ENCODE measurements at places on chromosomes 7 and 10. TPM values are rescaled to one million over a fixed set of nuclear protein-coding genes. Genes with fewer than 3 reads are reported as not detected.

The CLDN3 gene
- 11.0 TPM for total RNA-seq

- no peak for DNase-seq
These were observed 12.2 kb downstream of the PRKCQ start for GRCh38 chr10:6567884-6568283.

GRCh38 chr10:86439544-86439943 is 72.9 kb upstream of the GRID1 start:
- DNase-seq: peak; percentile 56

GRCh38 chr7:30888747-30889146 is 22.9 kb upstream of the AQP1 start:
- DNase-seq: peak; percentile 39

DNA sequence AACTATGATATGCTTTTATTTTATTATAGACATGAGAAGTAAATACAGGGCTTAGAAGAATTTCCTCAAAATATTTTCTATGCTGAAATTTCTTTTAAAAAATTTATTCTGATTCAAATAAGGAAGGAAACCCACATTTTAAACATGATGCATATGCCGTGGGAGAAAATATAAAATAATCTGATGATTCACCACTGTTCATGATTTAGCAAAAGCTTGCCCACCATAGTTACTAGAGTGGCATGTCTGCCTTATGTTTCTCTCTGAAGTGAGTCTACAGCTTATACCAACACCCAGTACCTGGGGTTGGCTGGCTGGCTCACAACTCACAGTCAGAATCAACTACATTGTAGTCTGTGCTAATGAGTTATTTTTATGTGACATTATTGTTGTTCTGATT is 102.0 kb downstream of the GNAI1 start:
- DNase-seq: no peak

Measured in cardiac muscle cell (in vitro differentiated cells and primary cell).